ENCODE measurements at places on chromosomes 2 and 18.

- DNase-seq = no peak
Observed at GRCh38 chr2:104846786-104847585, 6.9 kb upstream of the POU3F3 start.

- DNase-seq = no peak
Observed at GRCh38 chr18:40109252-40110049, 1845.6 kb upstream of the PIK3C3 start.

GRCh38 chr2:85774126-85774978 is 20.6 kb downstream of the ATOH8 start:
- DNase-seq = no peak

DNA sequence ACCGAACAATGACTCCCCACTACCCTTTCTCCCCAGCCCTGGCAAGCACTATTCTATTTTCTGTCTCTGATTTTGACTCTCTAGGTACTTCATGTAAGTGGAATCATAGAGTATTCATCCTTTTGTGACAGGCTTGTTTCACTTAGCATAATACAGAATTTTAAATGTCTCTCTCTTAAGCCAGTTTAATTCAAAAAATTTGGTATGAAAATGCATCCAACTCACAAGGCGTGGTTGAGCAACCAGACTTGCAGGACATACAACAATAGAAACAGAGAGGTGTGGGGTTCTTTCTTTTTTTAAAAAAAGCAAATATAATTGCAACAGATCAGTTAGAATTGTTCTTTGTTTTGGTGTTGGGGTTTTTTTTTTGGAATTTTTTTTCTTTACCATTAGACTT is 47.6 kb upstream of the TMEM87B start:
- DNase-seq = no peak

DNA sequence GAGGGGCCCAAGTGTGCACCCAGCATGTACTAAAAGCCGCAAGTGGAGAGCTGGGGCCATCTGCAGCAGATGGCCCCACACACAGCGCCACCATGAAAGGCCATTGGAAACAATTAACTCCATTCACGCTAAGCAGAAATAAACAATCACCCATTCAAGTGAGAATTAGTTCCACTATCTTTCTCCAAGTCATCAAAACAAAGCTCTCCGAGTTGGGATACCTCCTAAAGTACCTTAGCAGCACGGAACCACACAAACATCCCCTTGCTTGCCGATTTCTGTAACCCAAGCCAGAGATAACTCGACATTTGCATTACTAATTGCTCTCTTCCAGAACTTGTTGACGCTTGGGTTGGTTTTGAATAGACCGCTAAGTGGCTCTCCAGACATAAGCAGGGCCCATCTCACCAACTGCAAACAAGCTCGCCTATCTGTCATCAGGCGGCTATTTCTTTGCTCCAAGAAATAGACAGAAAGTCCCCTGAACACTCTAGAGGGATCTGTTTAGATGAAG is 840.6 kb upstream of the SALL3 start:
- no peak for DNase-seq

- DNase-seq = no peak
Observed at GRCh38 chr2:183458460-183458859, 334.2 kb downstream of the NUP35 start.

DNA sequence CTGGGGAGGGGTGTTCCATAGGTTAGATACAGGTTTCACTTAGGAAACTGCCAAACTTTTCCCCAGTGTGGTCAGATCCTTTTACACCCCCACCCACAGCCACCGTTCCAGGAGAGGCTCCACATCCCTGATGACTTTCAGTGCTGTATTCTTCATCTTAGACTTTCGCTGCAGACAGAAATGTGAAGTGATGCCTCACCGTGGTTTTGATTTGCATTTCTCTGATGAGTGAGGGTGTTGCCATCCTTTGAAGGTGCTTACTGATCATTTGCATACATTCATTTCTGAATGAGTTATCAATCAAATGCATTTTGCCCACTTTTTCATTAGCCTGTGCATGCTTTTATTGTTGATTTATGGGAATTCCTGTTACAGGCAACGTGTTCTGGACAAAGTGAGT is 14.9 kb downstream of the COPS9 start:
- peak; percentile 22 for DNase-seq

GRCh38 chr18:10291568-10291981 is 162.9 kb upstream of the APCDD1 start:
- DNase-seq = no peak

- no peak for DNase-seq
Observed at GRCh38 chr18:8890957-8891464, 185.7 kb downstream of the MTCL1 start.

DNA sequence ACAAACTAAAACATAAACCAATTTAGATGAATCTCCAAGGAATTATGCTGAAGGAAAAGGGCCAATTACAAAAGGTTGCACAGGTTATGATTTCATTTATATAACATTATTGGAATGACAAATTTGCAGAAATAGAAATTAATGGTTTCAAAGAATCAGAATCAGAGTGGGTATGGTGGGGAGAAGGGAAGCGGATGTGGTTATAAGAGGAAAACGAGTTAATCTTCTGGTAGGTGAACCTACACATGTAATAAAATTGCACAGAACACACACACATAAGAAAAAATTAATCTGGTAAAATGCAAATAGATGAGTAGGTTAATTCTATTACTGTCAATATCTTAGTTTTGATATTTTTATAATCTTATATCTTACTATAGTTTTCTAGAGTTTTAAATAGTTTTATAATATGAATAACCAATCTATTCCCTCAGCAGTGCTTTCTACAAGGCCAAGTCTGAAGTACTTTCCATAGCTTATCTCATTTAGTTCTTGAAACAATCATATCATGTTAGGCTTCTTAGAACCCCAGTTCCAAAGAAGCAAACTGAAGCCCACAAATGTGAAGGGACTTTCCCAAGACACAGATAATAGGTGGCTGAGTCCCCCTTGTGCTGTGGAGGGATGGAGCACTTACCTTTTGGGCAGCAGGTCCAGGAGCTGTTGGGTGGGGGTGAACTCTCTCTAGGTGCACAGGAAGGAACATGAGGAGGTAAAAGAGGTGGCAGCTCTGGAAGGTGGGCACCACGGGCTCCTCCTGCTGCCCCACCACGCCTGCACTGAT is 31.5 kb downstream of the ZNF519 start:
- no peak for DNase-seq

DNA sequence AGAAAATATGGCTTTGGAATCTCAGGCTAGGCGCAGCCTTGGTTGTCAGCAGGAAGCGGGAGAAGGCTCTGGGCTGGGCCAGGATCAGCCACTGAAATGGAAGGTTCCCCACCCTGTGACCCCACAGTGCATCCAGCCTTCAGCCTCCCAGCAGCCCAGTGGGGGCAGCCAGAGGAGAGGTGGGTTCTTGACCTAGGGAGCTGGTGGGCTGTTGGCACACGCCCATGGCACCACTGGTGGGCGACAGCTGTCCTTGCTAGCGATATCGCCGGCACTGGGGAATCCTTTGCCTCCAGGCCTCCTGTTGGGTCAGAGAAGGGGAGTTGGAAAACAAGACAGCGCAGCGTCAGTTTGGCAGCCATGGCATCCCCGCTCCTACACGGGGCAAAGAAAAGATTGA is 92.4 kb downstream of the KLHL29 start:
- no peak for DNase-seq

GRCh38 chr18:76615065-76615733 is 120.2 kb upstream of the ZNF516 start:
- DNase-seq = no peak

GRCh38 chr2:203740871-203741281 is 34.4 kb downstream of the CD28 start:
- no peak for DNase-seq

Data from activated CD4-positive, alpha-beta T cell treated with anti-CD3 and anti-CD28 coated beads, Interleukin-2, amount 50 U/mL, for 48 hours (primary cell).